Ammon's horn (tissue), 1 donor: ENCODE measurements at places on chromosomes 5 and 9.
A peak's percentile ranks its signal among the peaks of the same experiment; 100 is the strongest.

DNA sequence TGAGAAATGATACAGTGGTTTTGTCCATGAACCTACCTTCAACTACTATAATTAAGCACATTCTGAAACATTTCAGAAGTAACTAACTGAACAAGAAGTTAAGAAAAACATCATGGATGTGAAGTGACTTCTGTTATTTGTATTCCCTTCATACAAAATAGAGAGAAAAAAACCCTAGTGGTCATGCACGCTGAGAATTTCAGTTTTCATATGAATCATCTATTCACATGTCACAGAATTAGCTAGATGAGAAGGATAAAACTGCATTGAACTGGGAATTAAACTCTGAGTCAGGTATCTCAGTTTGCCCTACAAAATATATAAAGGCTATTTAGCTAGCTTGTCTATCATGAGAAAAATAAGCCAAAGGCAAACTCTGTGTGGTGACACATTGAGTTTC is 451.8 kb upstream of the FTMT start:
- no peak for DNase-seq

- DNase-seq: peak; percentile 72
These were observed at the start of gene ABLIM3 for GRCh38 chr5:149141224-149141956. ABLIM3 (plus strand) TSS chr5:149141493; CDS start chr5:149142096, 603 bp downstream.

GRCh38 chr9:109972026-109972882 is 192.3 kb downstream of the PALM2AKAP2 start:
- peak; percentile 84 for DNase-seq

DNA sequence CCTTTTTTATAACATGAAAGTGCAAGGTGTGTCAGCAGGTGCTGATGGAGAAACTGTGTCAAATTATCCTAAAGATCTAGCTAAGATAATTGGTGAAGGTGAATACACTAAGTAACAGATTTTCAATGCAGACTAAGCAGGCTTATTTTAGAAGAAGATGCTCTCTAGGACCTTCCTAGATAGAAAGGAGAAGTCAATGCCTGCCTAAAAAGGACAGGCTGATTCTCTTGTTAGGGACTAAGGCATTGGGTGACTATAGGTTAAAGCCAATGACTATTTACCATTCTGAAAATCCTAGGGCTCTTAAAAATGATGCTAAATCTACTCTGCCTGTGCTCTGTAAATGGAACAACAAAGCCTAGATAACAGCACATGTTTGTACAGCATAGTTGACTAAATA is 1682.4 kb downstream of the MAT2B start:
- DNase-seq: no peak

- DNase-seq: no peak
These were observed 32.5 kb downstream of the FAM169A start for GRCh38 chr5:74833537-74834266.

- no peak for DNase-seq
These were observed 13.2 kb downstream of the PHF19 start for GRCh38 chr9:120863833-120864232.

DNA sequence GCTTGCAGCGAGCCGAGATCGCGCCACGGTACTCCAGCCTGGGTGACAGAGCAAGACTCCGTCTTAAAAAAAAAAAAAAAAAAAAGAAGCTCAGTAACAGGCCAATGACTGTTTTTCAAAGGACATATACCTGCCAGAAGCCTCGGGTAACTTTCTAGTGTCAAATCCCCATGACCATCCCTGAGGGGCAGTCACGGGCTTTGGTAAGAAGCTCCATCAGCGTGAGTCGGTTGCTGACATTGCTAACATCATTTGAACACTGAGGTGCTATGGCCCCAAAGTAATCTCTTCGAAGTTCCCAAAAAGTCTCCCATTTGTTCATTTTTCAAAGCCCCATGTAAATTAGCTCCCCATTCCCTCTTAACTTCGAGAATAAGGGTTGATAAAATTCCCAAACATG is 11.6 kb downstream of the NAIP start:
- no peak for DNase-seq

- no peak for DNase-seq
These were observed 66.8 kb upstream of the IL17B start for GRCh38 chr5:149445739-149446369.

DNA sequence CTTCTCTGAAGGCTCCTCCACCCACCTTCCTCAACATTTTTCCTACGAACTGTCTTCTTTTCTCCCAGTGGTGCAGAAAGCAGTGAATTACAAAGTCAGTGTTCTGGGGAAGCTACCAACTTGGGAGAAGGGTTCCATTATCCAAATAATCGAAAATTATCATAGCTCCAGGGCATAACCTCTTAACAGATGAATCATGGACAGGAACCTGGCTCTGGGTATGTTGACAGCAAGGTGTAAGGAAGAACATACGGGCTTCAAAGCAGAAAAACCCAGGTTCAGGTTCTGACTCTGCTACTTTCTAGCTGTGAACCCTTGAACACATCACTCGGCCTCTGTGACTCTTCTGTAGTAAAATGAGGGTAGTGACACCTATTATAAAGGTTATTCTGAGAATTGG is 351.3 kb downstream of the ENC1 start:
- DNase-seq: no peak

GRCh38 chr5:35820735-35821134 is 36.0 kb upstream of the IL7R start:
- DNase-seq: no peak

GRCh38 chr9:77975806-77976205 is 55.8 kb downstream of the GNAQ start:
- no peak for DNase-seq

- no peak for DNase-seq
These were observed 138.4 kb upstream of the RPS23 start for GRCh38 chr5:82416512-82416911.

- no peak for DNase-seq
These were observed 45.0 kb upstream of the KLF4 start for GRCh38 chr9:107534510-107535078.

DNA sequence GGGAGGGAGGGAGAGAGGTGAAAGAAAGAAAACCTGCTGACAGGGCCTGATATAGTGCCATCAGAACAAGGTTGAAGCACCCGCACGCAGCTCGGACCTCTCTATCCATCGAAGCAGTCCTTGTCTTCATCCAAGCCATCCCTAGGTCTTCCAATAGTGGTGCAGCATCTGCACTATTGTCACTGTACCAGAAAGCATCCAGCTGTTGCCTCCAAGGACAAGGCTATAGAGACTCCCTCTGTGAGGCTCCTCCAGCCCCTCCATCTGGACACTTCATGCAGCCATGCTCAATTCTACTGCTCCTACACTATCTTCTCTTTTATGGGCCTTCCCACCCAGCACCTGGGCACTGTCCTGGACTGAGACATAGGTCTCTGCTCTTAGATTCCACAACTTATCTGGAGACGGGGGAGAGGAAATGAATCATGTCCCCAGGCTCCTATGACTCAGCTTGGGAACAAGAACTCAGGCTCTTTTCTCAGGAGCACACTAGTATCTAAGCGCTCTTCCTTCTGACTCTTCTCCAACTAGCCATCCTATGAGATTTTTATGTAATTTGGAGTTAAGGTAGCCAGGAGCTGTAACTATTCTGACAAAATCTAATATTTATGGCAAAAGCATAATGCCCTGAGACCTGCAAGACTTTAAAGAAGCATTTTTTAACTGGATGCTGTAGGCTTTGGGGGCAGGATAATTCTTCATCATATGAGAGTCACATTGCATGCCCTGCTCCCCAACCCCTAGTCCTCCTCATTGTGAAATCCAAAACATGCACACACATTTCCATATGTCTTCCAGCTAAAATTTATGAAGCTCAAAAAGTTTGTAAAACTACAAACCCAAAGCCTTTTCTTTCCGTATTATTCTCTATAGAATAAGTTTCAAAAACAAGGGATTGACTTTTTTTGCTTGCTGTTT is 446.8 kb downstream of the CCDC171 start:
- no peak for DNase-seq

DNA sequence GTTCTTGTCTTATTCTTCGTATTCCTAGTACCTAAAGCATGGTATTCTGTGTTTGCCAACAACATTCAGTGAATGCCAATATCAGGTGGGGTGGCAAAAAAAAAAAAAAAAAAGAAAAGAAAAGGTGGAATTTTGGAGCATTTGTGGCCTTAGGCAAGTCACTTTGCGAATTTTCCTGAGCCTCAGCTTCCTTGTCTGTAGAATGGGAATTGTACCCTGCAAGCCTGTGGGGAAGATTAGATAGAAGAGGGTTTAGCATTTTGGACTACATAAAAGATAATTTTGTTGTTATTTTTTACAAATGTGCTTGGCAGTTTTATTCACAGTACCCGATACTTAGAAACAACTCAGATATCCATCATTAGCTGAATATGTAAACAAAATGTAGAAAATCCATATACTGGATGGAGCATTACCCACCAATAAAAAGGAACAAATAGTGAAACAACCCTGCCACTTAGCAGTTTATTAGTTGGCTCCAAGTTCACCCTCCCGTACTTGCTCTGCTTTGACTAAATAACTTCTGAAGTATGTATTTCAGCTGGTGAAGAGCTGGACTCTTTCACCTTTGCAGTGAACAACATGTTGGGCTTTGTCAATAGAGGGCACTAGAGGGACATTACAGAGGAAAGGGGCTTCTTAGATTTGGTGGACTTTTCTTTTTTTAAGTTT is 13.6 kb downstream of the UBE2D2 start:
- peak; percentile 36 for DNase-seq

DNA sequence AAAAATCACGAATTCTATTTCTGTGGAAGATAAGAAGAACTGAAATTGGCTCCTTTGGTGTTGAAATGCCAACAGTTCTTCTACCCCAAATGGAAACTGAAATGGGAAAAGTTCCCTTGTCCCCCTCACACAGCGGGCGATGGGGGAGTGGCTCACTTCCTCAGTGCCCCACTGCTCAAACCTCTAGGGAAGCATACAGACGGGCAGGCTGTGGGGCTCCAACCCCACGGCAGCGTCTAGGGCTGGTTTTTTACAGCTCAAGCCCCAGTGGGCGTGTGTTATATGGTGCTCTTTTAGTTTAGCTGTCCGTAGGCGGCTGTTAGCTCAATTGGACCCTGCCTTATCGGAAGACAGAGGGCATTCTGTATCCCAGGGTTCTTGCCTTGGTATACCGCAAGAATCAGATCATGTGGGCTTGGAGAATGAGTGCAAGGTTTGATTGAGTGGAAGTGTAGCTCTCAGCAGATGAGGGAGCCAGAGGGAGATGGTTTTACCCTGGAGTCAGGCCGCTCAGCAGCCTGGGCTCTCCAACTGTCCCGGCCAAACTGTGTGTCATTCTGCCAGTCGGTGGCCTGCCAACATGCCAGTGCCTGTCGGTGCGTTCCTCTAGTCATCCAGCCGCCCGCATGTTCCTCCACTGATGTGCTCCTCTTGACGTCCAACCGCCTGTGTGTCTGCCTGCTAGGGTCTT is 166.3 kb upstream of the ZNF608 start:
- DNase-seq: no peak

GRCh38 chr5:81852291-81853029 is 101.6 kb upstream of the SSBP2 start:
- peak; percentile 34 for DNase-seq

DNA sequence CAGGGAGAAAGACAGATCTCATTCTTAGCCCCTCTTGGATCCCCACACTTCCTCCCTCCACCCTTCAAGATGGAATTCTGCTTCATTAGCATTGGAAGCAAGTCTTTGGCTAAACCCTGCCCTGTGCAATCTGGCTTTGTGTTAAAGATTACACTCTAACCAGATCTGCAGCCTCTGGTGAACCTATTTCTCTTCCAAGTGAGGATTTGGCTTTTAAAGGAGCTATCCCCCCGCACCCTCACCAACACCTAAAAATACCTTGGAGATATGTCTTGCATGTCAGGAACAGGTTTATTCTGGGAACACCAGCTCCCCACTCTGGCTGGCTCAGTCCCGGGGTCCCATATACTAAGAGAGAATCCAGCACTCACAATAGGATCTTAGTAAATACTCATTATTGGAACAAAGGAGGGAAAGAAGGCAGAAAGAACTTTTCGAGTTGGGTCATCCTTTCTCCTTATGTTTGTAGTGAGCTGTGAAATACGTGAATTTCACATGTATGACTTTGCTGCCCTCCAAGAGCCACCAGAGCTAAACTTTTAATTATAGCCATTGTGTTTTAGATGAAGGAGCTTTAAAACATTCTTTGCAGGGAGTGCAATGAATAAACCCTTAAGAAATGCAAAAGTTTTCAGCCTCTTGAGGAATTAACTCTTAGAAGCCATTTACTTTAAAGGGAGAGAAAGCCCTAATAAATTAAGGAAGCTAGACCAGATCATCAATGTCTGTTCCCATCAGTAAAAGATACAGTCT is 53.7 kb upstream of the HRH2 start:
- DNase-seq: no peak

GRCh38 chr5:29897916-29898315 is 1295.6 kb upstream of the CDH6 start:
- DNase-seq: no peak

DNA sequence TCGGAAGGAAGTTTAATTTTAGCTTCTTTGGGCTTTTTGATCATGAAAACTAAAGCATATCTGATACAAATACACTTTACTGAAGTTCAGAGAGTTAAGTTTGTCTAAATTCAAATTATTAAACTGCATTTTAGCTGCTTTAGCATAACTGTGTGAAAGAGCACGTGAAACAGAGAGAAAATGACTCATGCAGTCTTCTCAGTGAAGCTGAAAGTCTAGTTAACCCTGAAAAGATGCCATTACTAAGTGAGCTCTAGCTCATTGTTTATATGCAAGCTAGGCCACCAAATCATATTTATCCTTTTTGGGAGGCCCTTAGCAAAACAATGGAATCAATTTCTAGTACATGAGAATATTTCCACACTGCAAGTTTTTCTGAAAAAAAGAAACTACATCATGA is 27.6 kb downstream of the TPD52L3 start:
- no peak for DNase-seq

GRCh38 chr9:88501086-88501485 is 33.9 kb upstream of the NXNL2 start:
- no peak for DNase-seq

DNA sequence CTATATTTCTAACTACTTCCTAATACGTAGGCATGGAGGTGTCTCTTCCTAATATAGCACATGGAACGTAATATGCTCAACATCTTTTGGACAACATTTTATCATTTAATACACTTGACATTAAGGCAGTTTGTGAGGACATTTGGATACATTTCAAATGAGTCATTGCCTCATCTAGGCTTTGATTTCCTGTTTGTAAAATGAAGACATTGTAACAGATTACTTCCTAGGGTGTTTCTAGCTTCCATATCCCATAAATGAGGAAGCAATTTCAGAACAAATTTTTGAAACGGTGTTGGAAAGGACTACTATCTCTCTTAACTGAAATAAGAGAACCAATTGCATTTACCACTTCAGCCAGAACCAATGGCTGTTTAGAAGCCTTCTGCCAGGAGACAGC is 38.7 kb downstream of the SLC28A3 start:
- DNase-seq: no peak

GRCh38 chr9:4344946-4345345 is 45.1 kb upstream of the GLIS3 start:
- DNase-seq: no peak

- DNase-seq: no peak
These were observed 156.4 kb upstream of the COX7C start for GRCh38 chr5:86461169-86461956.
